ENCODE measurements at places on chromosomes 3 and 15.
A peak's percentile ranks its signal among the peaks of the same experiment; 100 is the strongest.

- DNase-seq = no peak
Measured at GRCh38 chr3:100335434-100335833, 877 bp downstream of the NIT2 start.

DNA sequence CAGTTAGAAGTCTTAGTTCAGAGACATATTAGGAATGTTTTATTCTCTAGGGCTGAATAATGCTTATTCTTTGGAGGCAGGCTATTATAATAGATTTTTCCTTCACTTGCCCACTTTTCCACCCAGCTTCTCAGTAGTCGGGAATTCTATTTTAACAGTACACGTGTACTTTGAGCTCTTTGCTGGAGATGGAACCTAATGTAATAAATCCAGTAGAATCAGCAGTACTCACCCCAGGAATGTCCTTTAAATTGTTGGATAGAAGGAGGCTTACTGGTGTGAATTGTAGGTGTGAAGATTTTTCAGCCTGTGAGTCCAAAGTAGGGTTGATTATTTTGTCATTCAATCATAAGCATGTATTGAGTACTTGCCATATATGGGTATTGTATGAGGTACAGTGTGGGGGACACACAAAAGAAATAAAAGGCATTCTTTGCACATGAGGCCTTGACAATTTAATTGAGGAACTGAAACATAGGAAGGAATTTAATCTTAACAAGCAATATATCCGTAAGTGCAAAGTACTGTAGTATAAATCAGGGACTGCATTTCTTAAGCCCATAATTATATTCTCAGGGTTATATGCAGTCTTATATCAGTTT is 29.5 kb upstream of the MGA start:
- no peak for DNase-seq

GRCh38 chr3:183254487-183255347 is 1.7 kb downstream of the B3GNT5 start:
- peak; percentile 80 for DNase-seq

DNA sequence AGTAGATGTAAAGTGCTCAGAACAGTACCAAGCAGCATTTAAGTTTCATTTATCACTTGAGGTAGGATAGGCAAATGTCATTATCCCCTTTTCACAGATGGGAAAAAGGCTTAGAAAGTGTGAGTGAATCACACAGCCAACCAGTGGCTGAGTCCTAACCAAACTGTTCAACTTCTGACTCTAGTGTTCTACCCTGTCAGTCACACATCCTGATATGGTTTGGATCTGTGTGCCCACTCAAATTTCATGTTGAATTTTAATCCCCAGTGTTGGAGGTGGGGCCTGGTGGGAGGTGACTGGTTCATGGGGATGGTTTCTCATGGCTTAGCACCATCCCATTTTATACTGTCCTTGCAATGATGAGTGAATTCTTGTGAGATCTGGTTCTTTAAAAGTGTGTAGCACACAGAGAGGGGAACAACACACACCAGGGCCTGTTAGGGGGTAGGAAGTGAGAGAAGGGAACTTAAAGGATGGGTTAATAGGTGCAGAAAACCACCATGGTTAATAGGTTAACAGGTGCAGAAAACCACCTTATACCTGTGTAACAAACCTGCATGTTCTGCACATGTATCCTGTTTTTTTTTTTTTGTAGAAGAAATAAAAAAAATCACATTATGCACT is 304.7 kb downstream of the SUCLG2 start:
- DNase-seq = no peak

GRCh38 chr3:124174476-124174875 is 182.6 kb upstream of the ROPN1 start:
- DNase-seq = peak; percentile 44

DNA sequence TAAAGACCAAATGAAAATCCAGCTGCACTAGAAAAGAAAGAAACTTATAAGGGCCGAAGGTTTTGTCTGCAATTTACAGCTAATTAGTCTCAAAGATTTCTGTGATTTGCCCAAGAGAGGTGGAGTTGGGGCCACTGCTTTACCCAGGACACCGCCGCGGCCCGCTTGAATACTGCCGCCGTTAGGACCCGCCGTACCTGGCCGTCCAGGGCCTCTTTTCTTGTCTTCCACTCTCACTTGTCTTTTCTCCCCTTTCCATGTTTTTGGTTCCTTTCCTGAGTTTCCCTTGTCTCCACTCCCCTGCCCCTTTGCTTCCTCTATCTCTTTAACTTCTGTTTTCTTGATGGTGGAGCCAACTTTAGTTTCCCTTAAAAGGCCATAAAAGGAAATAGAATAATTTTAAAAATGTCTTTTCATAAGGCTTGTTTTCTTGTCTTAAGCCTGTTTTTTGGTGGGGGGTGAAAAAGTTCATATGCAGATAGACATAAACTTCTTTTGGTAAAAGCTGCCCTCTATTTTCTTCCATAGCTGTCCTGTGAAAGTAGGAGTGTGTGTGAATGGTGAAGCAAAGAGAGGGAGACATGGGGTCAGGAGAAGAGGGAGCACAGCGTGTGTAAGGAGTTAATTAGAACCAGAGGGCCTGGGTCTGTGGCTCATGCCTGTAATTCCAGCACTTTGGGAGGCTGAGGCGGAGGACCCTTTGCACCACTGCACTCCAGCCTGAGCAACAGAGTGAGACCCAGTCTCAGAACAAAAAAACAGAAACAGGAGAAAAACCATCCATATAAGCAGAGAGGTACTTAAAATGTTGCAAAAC is 16.0 kb upstream of the CCNL1 start:
- peak; percentile 67 for DNase-seq

- DNase-seq = no peak
Measured at GRCh38 chr15:34214135-34214534, 4.2 kb upstream of the KATNBL1 start.

All from right forelimb (tissue), 1 donor.